ENCODE measurements at places on chromosomes 2 and 18. TPM values are rescaled to one million over a fixed set of nuclear protein-coding genes. Genes with fewer than 3 reads are reported as not detected.

Gene DNAH7
- 2.1 TPM for total RNA-seq

Gene EPG5
- 38.2 TPM for total RNA-seq

DNA sequence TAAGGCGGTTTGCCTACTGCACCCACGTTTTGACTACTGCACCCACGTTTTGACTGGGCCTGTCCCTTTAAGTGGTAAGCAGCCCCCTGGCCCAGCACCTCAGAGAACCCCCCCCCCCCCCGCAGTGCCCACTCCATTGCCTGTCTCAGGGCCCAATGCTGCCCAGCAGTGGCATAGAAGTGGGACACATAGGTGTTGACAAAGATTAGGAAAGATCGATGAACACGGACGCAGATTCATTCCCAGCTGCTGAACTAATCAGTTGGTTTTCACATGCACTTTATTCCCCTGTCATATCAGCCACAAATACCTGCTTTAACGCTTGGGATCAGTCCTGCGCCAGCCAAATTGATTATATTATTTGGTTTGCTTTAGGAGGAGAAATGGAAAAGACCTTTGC is 268.8 kb upstream of the SKOR2 start:
- no peak for DNase-seq

DNA sequence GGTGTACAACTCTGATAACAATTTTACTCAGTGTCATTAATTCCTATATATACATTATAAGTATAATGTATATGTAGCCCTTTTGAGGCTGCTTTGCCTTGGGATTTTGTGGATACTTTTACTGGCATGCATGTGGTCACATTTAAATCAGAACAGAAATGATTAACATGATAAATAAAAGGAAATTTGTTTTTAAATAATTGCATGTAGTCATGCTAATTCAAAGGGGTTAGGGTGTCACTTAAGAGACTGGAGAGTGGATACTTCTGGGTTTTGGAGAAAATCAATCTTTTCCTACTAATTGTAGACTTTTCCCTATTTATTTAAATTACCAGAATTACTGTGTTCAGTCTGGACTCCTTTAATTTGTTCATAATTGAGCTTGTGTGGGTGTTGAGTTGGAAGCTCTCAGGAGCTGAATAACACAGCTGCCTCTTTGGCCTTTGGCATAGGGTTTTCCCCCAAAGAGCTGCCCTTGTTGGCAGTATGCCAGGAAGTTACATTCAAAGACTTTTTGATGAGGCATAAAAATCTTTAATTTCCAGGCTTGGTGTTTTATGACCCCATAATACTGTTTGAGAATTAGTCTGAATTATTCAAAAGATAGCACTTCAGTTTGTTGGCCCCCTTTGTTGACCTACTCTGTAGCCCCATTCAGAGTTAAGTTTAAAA is 484.7 kb upstream of the NRP2 start:
- no peak for DNase-seq

- no peak for DNase-seq
Observed at GRCh38 chr2:85244828-85245227, 83.0 kb downstream of the TGOLN2 start.

DNA sequence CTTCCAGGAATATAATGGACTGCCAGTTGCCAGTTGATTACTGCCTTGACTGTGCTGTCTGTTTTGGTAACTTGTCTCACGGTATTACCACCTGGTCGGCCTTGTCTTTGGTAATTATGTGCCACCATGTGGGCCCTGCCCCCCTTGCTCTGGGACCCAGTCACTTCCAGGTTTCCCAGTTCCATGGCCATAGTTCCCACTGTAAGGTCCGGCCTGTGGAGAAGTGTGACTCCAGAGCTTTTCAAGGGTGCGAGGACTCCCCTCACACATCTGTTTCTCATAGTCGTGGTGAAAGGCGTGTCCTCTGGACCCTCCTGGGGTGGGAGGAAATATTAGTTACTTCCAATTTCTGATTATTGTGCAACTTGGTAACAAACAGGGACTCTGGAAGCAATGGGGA is 150.5 kb downstream of the SEPTIN10 start:
- no peak for DNase-seq

DNA sequence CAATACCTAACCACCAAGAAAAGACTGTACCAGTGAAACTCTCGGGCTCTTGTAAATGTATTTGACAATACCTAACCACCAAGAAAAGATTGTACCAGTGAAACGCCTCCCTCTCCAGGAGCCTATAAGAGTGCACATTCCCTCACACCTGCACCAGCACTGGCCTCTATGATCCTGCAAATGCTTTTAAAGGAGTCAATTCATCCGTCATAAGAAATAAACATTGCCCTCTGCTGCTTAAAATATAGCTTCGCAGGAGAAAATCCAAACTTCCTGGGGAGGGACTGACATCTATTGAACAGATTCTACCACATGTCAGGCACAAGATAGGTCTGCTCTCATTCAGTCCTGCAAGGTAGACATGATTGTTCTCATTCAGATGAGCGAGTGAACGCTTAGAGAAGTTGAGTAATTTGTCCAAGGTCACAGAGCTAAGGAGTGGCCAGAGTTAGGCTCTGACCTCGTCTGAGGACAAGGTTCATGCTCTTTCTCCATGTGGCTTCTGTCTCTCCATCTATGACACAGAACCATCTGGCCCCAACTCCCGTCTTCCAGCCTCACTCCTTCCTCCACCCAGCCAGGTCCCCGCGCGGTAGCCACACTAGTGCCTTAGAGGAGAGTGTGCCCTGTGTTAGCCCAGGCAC is 38.7 kb downstream of the MCFD2 start:
- DNase-seq: no peak

DNA sequence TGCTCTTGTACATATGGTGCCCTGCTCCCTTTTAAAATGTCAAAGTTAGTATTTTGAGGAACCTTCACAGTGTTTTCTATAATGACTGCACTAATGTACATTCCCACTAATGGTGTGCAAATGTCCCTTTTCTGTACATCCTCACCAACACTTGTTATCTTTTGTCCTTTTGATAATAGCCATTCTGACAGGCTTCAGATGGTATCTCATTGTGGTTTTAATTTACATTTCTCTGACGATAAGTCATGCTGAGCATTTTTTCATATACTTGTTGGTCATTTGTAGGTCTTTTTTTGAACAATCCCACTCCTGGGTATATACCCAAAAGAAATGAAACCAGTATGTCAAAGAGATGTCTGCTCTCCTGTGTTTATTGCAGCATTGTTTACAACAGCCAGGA is 268.3 kb downstream of the FBXO15 start:
- no peak for DNase-seq

DNA sequence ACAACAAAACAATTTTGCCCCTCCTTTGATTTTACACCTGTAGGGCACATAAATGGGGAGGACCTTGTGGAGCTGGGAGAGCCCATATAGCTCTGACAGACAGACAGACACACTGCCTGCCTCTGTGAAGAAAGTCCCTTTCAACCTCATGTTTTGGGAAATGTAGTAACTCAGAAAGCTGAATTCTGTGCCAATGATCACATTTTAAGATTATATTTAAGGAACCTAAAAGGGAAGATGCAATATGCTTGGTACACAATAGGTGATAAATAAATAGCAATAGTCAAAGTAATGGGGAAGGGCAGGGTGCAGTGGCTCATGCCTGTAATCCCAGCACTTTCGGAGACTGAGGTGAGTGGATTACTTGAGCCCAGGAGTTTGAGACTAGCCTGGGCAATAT is 446.4 kb upstream of the ID2 start:
- no peak for DNase-seq

DNA sequence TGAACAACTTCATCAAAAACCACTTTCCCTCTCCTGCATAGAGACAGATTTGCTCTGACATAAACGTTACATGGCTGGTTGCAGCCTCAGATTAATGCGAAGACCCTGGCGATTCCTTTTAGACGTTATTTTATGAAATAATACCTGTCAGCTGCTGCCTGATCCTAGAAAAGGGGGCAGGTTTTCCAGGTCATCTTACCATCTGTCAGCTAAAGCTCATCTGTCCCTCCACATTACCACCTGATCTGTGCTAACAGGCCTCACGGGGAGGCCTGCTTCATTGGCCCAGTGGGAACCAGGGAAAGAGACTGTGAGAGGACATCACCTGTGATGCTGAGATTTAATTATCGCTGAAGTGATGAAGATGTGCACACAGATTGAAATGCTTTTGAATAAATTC is 261.0 kb downstream of the ARHGAP15 start:
- no peak for DNase-seq

DNA sequence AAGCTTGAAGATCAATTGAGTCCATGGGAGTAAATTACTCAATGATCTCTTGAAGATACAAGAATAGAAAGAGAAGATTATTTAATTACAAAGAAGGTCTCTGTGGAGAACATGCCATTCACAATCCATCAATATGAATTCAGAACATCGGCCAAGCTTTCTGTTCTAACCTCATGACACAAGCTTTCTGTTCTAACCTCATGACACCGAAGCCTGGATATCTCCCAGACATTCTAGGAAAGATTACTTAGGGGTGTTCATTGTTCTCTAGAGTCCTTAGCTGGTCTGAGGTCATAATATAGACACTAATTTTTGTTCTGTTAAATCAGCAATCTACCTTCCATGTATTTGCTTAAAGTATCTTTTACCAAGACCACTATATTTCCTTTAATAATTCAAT is 95.5 kb downstream of the RDH14 start:
- DNase-seq: no peak

DNA sequence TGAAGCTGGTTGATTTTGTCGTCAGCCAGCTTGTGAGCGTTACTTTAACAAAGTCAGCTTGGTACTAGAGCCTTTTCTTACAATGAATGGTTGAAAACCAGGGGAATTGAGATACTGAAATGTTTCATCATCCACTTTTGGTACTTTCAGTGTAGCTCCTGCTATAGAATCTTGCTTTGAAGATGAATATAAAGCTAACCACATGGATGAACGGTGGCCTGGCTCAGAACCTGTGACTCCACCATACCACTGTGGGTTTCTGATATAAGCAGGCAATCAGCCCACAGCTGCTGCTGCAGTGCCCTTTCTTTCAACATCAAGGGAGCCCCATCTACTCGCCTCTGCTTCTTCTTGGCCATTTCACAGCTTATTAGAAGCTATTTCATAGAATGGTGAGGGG is 53.2 kb upstream of the GPR45 start:
- DNase-seq: no peak

DNA sequence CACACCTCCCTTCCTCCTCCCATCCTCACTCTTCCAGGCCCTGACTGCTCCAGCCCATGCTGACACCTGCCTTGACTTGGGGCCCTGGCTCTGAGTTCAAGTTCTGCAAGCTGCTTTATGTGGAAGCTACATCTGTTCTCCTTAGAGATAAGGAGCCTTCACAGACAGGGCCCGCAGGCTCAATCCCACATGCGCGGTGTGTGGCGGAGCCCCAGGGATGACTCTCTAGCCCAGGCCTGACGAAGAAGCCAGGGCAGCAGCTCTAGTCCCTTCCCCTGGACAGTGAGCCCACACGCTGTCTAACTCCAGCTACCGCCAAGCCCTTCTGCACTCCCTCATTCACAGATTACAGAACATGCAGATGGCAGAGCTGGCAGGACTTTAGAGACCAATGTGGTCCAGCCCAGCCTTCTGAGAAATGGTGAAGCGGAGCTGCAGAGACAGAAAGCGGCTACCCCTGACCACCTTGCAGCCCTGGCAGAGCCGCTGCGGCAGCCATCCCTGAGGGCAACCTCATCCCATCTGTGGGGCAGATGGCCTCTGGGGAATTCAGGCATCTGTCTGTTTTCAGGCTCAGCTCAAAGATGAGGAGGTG is 304.3 kb downstream of the CELF4 start:
- DNase-seq: no peak

DNA sequence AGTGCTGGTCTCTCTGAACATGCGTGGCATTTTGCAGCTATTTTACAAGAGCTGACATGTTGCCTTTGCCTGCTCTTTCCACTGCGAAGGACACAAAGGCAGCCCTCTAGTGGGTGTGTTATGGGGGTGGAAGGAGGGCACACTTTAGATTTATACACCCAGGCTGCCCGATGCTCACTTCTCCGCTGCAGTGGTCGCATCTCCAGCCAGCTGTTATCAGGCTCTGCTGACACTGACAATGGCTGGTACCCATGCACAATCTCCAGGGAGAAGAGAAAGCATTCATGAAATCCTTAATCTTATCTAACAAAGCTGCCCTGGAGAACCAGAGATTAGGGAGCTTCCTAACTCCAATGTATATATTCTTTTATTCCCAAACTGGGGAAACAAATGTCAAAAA is 113.5 kb downstream of the EPHA4 start:
- DNase-seq: no peak

Gene FBXO48
- 0.54 TPM for total RNA-seq

Gene SFTPB
- not detected for total RNA-seq

Gene SULT1C4
- total RNA-seq: 33.3 TPM

GRCh38 chr18:56166914-56167313 is 471.5 kb downstream of the TXNL1 start:
- no peak for DNase-seq

Gene RPL37A
- 2,634 TPM for total RNA-seq

Gene EVX2
- not detected for total RNA-seq

DNA sequence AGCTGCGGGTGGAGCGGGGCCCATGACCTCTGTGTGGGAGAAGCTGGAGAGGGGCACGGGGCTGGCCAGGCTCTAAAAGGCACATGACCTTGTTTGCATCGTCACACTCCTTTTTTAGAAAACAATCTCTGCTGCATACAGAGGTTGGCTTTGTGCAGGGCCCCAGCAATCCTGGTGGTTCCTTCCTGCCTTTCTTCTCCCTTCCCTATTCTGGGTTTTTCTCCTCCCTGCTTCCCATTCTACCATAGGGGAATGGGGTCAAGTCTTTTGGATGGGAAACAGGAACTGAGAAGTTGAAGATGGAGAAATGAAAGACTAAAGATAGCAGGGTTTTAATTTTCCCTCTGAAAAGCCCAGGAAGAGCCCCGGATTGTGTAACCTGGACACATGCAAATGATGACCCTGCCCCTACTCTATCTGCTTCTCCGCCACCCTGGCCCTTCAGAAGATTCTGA is 53.9 kb downstream of the ASAP2 start:
- DNase-seq: no peak

DNA sequence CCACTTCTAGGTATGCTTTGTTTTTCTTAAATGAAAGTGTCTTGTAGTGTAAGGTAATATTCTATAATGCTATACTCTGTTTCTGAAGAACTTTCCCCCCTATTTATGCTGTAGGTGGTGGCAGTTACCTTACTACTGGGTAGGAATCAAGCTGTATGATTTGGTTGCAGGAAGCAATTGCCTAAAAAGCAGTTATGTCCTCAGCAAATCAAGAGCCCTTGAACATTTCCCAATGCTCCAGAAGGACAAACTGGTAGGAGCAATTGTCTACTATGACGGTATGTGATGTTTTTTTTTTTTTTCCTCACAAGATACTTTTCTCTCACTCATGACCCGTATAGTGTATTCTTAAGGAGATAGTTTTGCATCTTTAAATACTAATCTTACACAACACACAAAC is 77.0 kb downstream of the GPD2 start:
- DNase-seq: no peak
